Activated CD4-positive, CD25-positive, alpha-beta regulatory T cell treated with anti-CD3 and anti-CD28 coated beads, Interleukin-2, amount 50 U/mL, for 16 hours (primary cell): ENCODE measurements at places on chromosomes 3 and 15.

DNA sequence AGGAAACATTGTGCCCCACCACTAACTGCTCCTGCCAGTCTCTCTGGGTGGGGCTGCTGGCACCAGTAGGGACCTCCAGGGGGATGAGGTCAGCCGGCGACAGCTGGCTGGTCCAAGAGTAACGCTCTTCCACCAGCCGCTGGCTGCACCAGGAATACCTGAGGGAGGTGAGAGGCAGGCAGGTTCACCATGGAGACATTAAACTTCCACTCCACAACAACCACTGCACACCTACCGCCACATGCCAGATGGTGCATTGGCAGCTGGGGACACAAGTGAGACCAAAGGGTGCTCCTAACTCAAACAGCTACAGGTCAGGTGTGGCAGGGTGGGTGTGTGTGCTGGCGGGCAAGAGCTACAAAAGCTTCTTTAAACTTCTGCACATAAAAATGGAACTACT lies 4.5 kb downstream of the POLG start:
- no peak for DNase-seq

DNA sequence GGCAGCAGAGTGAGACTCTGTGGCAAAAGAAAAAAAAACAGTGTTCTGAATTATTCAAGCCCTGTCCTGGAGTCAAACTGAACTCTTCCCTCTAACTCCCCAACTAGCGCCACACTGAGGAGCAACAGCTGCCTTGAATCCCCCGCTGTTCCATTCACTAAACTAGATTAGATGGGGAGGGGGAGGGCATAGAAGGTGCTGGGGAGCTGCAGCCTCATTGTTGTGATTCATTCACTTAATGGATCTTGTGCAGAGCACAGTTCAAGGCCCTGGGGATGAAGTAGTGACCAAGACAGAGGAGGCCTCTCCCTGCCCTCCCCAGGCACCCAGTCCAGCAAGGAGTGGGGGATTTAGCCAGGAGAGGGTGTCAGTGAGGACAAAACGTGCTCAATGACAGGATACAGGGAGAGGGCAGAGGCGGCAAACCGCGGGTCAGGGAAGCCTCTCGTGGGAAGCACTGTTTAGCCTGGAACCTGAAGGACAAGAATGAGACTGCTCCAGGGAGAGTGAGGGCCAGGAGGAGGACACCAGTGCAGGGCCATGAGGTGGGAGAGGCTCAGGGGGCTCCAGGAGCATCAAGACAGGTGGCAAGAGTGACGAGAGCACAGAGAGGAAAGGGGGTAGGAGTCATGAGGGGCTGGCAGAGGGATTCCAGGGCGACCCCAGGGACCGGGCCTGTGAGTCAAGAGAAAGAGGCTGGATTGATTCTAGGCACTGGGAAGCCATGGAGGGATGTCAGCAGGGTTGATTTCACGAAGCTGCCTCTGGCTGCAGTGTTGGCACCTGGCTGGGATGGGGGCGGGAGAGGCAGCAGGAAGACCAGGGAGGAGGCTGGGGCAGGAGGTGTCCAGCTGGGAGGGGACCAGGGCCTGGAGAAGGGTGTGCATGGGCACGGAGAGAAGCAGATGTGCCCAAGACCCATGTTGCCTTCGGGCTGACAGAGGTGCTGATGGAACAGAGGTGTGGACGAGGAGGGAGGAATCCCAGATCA lies 31.4 kb downstream of the ALS2CL start:
- no peak for DNase-seq

- no peak for DNase-seq
These were observed 200.4 kb downstream of the WNT5A start for GRCh38 chr3:55286693-55287092.

- DNase-seq, result no peak
These were observed 376.3 kb downstream of the GAP43 start for GRCh38 chr3:115999613-116000012.

- no peak for DNase-seq
These were observed 59.6 kb upstream of the TSC22D2 start for GRCh38 chr3:150348500-150348899.

- no peak for DNase-seq
These were observed 43.8 kb downstream of the PLCL2 start for GRCh38 chr3:16928386-16929132.

GRCh38 chr3:119751423-119751822 lies 30.5 kb upstream of the NR1I2 start:
- DNase-seq, result no peak

DNA sequence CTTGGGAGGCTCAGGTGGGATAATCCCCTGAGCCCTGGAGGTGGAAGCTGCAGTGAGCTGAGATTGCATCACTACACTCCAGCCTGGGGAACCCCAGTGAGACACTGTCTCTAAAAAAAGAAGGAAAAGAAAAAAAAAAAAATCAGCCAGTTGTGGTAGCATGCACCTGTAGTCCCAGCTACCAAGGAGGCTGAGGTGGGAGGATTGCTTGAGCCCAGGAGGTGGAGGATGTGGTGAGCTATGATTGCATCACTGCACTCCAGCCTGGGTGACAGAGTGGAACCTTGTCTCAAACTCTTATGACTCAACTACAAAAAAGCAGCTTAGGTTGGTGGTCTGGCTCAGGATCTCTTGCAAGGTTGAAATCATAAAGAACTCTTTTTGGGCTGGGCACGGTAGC lies 19.3 kb upstream of the GPX1 start:
- no peak for DNase-seq

GRCh38 chr3:57164657-57165573 lies at the start of gene IL17RD:
TSS of gene IL17RD (minus strand) at chr3:57165353. CDS start at chr3:57165286, 67 bp downstream.
- DNase-seq, result no peak

- DNase-seq, result no peak
These were observed 163.8 kb upstream of the CTNNB1 start for GRCh38 chr3:41035456-41036022.

GRCh38 chr3:99865321-99865720 lies 47.7 kb downstream of the CMSS1 start:
- no peak for DNase-seq

- DNase-seq, result no peak
These were observed 11.9 kb downstream of the P3H2 start for GRCh38 chr3:190108804-190109203.

GRCh38 chr3:197171481-197172067 lies 126.8 kb downstream of the DLG1 start:
- no peak for DNase-seq

DNA sequence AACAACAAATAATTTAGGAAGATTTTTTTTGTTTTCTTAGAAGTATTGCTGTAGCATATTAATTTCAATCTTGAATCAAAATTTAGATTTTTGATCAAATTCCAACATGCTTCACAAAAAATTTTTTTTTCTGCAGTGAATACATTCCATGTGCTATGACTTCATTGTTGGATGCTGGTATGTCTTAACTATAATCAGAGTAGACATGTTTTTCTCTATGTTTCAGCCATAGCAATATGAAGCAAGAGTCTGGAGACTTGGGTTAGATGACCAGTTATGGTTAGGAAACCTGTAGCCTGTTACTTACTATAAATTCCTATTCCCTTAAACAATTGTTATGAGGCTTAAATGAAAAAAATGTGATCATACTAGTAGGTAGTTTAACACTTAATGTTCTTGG lies 176.1 kb upstream of the CHL1 start:
- no peak for DNase-seq

DNA sequence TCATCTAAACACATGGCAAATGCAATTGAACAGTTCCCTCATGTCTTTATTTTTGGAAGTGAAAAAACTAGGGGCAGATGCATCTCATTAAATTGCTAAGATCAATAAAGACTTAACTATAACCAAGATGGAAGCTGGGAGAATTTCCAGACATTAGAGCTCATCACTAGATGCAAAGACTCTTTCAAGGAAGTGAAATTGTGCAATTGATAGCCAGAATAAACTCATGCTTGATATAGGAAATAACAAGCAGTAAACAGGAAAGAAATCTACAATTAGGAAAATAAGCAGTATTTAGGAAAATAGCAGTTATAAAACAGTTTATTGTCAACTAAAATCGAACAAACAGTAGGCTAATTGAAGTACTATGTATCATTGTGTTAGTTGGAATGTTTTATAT lies 8.8 kb upstream of the ANKUB1 start:
- no peak for DNase-seq

DNA sequence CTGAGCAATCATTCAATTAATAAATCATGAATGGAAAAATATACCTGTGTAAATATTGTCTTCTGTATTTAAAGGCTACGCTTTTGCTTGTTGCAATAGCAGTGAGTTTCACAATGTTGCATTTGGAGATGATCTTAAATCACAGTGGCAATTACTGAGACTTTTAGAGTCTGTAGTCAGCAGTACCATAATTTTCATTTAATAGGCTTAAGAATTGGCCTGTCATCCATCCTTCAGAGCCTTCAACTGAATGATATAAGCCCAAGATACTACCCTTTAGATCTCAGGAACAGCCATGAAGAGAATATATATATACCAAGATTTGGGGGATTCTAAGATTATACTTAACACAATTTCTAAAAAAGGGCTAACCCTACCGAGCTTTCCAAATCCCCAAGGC lies 458.1 kb downstream of the GBE1 start:
- DNase-seq, result no peak

DNA sequence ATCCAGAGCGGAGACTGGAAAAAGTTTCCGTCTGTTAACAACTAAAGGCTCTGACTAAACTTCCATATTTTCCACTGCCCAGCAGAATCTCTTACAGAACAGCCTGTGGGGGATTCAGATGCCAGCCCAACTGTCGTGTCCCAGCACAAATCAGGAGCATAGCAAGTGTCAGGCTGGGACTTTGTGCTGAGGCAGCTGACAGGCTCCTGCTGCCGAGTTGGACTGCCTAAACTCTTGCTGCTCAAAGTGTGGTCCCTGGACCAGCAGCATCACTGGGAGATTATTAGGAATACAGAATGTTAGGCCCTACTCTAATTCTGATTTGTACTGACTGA lies 31.2 kb upstream of the CMTM7 start:
- no peak for DNase-seq

- no peak for DNase-seq
These were observed 15.7 kb upstream of the RPS27L start for GRCh38 chr15:63172851-63173451.

- no peak for DNase-seq
These were observed 403.9 kb upstream of the TBL1XR1 start for GRCh38 chr3:177601152-177601551.

- no peak for DNase-seq
These were observed 75.7 kb upstream of the GBE1 start for GRCh38 chr3:81837071-81837593.

DNA sequence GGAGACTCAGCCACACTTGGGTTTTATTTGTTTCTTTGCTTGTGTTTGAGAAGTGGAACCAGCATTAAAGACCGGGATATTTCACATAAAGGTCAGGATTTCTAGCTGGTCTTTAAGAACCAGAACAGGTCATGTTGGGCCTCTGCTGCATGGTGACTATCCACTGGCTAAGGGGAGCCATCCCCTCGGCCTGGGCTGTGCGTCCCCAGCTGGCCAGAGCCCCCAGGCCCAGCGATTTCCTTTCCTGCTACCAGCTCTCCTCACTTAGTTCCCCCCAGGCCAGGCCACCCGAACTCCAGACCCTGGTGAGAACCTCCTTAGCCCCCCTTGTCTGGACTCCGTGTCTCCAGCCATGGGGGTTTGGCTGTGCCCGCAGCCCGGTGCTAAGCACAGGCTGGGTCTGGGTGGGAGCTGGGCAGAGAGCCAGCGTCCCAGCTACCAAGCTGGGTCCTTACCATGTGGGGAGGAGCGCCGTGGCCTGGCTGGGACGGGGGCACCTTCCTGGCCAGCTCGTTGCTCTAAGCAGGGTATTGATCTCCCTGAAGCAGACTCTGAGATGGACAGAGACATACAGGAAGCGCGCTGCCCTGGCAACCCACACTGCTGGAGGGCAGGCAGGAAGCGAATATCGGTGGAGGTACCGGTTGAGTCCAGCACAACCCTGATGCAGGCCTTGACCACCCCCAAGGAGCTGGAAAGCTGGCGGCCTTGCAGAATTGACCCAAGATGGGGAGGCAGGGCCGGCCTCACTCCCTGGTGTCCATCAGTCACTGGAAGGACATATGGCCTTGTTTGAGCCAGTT lies 49.4 kb downstream of the KLF15 start:
- no peak for DNase-seq

- no peak for DNase-seq
These were observed 136.8 kb upstream of the BNIP2 start for GRCh38 chr15:59825901-59826300.

GRCh38 chr15:86203462-86203861 lies 123.8 kb downstream of the AGBL1 start:
- DNase-seq, result no peak

- no peak for DNase-seq
These were observed 42.4 kb downstream of the MAP2K1 start for GRCh38 chr15:66429117-66429516.

DNA sequence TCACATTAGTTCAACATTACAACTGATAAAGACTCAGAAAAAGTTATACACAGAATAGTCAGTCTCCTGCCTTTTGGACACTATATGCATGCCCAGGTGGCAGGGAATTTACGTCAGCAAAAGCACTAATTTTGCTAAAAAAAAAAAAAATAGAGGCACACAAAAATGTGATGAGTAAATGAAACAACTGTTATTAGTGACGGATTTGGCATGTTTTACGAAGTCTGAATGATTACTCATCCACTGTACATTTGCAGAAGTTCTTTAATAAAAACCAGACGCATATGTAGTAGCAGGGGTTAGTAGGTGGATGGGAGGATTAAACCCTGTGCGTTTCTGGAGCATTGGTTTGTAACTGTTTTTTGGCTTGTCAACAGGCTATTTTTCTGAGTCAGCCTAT lies 99.0 kb downstream of the MITF start:
- DNase-seq, result no peak
